ENCODE measurements at places on chromosomes 2 and 18.

GRCh38 chr2:28414583-28414982, 21.9 kb downstream of the FOSL2 start:
- DNase-seq = no peak

GRCh38 chr2:210460322-210461227, 16.0 kb downstream of the LANCL1 start:
- DNase-seq = no peak

- no peak for DNase-seq
Measured at GRCh38 chr18:44823782-44824181, 143.1 kb downstream of the SETBP1 start.

GRCh38 chr2:42566025-42566424, 2.4 kb upstream of the MTA3 start:
- no peak for DNase-seq

GRCh38 chr2:104033399-104033798, 820.5 kb upstream of the POU3F3 start:
- DNase-seq = no peak

- DNase-seq = no peak
Measured at GRCh38 chr2:105919826-105920225, 175.1 kb downstream of the NCK2 start.

- peak; percentile 24 for DNase-seq
Measured at GRCh38 chr2:238441262-238442114, 14.8 kb downstream of the ASB1 start.

GRCh38 chr18:2180586-2180985, 390.7 kb downstream of the METTL4 start:
- no peak for DNase-seq

- no peak for DNase-seq
Measured at GRCh38 chr2:19823507-19823906, 78.3 kb downstream of the TTC32 start.

DNA sequence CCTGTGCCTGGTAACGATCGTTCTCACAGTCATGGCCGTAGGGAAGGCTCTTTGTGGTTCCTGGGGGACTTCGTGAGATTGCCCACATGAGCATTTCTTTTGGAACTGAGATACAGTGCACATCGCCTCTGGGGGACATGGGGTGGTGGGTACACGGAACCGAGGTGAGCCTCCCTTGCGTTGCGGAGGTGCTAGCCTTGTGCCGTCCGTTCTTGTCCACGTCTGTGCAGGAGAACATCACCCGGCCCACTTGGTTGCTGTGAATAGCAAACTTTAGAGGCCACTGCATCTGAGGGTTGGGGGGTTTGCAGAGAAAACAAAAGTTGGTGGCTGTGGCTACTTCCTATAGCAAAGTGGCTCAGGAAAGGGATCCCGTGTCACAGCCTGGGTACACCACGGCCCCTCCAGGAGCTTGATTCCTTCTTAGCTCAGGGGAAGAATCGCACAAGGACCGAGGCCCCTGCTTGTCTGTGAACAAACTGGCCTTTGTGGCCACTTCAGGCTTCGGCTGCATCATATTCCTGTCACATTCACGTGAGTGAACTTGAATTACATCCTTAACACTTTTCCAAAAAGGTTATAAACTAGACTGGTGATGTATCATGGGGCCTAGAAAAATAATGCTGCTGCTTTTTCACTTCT, 72.6 kb downstream of the LRRFIP1 start:
- DNase-seq = no peak

DNA sequence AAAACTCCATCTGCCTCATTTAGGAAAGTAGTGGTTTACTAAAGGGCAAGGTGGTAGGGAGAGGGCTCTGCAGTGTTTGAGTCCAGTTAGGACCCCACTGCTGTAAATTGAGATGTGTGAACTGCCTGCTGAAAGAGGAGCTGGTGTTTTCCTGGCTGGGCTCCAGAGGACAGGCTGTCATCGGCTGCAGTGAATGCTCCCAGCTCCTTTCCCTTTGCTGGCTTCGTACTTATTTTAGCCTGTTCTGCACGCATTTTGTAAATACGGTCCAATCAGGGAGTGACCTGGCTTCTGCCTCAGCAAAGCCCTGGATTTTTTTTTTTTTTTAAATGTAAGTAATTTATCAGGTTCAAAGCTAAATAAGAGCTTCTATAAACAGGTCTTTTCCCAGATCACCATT, 37.5 kb downstream of the SLC4A3 start:
- DNase-seq = no peak

DNA sequence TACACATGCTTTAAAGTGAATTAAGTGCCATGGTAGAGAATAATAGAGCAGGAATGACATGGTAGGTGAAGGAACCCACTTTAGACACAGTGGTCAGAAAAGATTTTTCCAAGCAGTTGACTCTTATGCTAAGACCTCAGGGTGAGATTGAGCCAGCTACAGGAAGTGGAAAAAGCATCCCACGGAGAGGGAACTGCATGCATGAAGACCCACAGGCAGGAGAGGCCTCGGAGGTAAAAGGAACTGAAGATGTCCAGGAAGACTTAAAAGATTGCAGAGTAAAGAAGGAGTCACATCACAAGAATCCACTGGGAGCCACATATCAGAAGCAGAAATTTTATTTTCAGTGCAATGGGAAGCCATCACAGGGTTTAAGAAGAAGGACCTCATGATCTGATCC, 499.2 kb upstream of the FAM98A start:
- no peak for DNase-seq

DNA sequence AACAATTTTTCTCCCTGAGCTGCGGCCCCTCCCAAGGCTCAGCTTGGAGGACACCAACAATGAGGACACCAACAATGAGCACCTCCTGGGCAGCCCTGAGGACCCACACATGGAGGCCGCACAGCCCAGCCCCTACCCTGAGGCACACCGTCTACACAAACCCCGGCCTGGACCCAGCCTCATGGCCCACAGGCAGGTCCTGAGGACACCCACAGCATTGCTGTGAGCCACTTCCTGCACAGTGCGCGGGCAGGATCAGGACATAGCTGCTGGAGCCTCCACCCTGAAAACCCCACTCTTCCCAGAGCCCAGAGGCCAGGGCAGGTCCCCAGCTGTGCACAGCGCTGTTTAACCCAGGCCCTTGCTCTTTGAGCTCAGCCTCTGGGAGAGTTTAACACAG, 194.3 kb downstream of the RTP5 start:
- no peak for DNase-seq

DNA sequence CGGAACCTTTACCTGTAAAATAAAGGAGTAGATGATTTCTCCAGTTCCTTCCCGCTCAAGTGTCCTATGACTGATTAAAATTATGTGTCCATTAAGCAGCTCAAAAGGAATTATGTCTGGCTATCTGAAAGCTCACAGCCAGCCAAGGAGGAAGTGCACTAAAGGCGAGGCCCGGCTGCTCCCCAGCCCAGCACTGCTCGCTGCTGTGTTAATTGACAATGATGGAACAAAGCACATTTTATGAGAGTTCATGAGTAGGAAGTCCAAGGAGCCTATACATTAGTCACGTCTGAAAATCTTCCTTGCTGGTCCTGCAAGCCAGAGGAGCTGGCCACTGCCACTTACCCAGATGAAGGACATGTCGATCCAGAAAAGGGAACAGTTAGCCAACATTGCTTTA, 14.3 kb downstream of the TTC32 start:
- DNase-seq = no peak

DNA sequence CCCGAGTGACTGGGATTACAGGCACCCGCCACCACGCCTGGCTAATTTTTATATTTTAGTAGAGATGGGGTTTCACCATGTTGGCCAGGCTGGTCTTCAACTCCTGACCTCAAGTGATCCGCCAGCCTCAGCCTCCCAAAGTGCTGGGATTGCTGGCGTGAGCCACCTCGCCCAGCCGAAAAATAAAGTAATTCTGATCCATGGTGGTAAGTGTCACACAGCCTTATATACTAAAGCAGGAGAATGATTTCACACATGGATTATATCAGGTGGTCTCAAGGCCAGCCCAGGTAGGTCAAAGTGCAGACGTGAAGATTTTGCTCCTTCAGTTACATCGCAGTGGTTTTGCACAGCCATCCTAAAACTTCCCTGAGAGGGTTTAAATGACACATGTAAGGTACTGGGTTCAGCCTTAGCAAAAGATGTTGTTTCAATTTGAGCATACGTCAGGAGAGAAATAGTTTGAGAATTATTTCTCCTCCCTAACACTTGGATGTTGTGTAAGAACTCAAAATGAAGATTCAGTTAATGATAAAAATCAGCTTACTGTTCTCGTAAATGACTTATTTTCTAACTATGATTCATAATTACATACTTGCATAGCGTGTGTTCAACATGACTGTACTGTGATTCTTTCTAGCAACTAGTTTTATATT, 93.0 kb upstream of the SLC39A10 start:
- no peak for DNase-seq

GRCh38 chr2:34254272-34254878, 655.3 kb upstream of the FAM98A start:
- DNase-seq = no peak

DNA sequence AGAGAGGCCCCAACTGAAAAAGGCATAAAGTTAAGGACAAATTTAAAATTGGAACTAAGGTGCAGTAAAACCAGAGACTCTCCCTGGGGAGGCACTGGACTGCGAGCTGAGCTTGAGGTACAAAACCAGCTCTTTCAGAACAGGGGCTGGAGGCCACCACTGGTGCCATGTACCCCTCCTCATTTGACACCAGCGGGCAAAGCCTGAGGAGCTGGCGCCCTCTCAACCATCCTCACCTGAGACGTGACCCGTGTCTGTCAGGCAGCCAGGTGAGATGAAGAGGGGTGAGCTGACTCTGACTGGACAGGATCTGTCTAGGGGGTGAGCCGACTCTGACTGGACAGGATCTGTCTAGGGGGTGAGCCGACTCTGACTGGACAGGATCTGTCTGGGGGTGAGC, 68.5 kb downstream of the TMEM18 start:
- no peak for DNase-seq

- DNase-seq = no peak
Measured at GRCh38 chr2:15711126-15711860, 119.6 kb downstream of the DDX1 start.

Measured in NCI-H2227 treated with DMSO at 0.1 percent for 48 hours (cell line).